ENCODE measurements at places on chromosomes 1 and 21.

GRCh38 chr1:34829250-34829649, 30.3 kb downstream of the SMIM12 start:
- no peak for DNase-seq

- DNase-seq = peak; percentile 9
Measured at GRCh38 chr1:228940926-228941325, 205.6 kb downstream of the RHOU start.

DNA sequence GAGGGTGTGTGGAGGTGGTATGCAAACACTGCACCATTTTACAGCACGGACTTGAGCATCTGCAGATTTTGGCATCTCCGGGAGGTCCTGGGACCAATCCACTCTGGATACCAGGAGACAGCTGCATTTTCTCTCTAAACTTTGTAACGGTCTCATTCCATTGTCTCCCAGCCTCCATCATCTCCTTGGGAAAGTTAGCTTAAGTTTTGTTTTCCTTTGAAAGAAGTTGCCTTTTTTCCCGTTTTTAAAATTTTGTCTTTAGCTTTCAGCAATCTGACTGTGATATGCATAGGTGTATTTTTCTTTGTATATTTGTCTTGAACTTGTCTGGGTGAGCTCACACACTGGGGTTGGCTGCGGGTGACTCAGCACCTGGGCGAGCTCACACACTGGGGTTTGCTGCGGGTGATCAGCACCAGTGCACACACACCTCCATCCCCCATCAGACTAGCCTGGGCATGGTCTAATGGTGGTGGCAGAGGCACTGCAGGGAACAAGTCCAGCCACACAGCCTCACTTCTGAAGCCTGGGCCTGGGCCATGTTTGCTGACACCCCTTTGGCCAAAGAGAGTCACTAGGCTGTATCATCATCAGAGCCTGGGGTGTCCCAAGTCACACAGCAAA, 32.1 kb upstream of the COL18A1 start:
- DNase-seq = peak; percentile 63

DNA sequence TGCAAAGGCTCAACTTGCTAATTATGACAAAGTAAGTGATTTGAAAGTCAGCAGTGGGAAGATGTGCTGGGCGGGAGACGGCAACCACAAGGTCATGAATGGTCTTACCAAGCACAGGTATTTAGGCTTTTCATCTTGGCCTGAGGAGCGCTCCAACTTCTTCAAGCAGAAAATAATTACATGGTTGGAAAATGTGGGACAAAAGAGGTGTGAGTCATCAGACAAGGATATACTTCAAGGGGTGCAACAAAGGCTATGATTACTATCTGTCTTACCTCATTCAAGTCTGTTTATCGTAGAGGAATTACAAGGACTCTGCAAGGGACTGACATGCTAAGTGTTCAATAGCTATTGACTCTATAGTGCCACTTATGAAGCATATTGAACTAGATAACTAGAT, 2005.7 kb downstream of the MRPL39 start:
- DNase-seq = no peak

- DNase-seq = peak; percentile 30
Measured at GRCh38 chr1:169550294-169550693, 36.0 kb downstream of the F5 start.

DNA sequence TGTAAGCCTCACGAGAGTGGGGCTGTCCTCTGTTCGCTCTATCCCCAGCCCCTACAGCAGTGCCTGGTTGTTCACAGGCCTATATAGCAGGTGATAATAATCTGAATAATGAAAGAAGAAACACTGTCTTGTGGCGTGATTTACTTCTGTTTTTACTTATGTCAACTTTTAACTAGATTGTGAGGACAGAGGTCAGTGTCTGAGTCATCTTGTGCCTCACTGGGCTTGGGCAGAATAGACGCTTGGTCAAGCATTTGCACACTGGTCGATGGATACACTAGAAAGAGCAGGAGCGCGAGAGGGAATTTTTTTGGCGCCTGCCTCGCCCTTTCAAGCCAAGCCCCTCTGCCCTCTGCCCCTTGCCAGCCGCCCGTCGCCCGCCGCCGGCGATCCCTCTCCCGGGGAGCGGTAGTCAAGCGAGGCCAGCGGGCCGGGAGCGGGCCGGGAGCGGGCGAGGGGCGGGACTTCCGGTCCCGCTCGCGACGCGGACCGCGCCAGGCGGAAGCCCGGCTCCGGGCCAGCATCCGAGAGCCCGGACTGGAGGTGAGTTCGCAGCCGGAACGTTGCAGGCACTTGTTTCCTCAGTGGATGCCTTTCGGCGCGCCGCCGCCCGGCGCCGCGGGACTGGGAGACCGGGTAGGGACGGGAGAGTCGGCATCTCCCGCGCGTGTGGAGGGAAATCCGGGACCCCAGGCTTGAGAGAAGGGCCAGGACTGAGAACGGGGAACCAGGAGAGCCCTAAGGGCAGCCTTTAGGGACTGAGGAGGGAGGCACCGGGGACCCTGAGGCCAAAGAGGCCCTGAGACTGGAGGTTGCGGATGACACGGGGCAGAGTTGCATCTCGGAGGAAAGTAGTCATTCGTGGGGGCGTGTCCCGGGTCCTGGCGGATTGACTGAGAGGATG, at the start of gene DISP1:
Gene DISP1 (plus strand): TSS at position 504 of the 904 bp plus-strand sequence. CDS start 127,785 bp downstream, outside the sequence.
- peak; percentile 81 for DNase-seq

DNA sequence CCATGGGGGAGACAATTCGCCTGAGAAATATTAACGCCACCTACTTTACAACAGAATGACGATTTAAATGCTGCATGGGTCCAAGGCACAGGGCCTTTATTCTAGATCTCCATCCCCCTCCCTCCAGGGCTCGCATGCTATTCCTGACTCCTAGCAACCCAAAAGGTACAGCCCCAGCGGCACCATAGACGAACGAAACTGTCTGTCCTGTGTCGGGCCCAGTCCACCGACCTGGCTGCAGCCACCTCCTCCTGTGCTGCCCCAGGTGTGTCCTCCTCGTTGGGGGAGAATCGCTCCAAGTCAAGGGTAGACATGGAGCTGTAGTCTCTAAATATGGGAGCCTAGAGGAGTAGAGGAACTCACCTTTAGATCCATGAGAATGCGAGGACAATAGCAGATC, 196.5 kb downstream of the TOMM20 start:
- no peak for DNase-seq

DNA sequence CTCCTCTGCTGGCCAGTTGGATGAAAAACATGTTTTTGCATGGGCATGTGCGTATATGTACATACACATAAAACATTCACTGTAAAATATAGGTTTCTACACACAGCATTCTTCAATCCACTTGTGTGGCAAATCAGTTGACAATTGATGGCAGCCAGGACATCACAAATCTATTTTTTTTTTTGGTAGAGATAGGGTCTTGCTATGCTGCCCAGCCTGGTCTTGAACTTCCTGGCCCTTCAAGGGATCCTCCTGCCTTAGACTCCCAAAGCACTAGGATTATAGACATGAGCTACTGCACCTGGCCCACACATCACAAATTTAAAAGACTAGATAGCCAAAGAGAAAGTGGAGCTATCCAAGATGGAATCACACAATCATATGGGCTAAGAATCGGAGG, 39.6 kb downstream of the ARHGEF11 start:
- no peak for DNase-seq

GRCh38 chr1:7677815-7678214, 93.3 kb upstream of the VAMP3 start:
- DNase-seq = no peak

GRCh38 chr1:238738892-238739291, 647.5 kb upstream of the CHRM3 start:
- DNase-seq = no peak

DNA sequence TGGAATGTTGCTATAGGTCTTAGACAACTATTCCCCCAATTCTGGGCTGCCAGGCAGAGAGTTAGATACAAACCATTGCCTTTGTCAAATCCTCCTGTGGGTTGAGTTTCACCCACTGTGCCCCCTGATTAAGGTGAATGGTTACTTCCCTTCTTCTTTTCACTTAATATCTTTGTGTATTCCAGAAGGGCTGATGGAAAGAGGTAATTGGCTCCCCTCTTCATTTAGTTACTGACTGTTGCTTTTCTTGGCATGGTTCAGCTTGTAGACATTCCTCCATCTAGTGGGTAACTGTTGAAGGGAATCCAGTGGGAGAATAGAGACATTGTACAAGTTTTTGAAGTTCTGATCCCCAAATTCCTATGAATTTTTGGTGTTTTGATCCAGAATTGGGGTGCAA, 43.8 kb upstream of the MACF1 start:
- no peak for DNase-seq

GRCh38 chr21:45413922-45414321, 9.0 kb downstream of the COL18A1 start:
- DNase-seq = no peak

DNA sequence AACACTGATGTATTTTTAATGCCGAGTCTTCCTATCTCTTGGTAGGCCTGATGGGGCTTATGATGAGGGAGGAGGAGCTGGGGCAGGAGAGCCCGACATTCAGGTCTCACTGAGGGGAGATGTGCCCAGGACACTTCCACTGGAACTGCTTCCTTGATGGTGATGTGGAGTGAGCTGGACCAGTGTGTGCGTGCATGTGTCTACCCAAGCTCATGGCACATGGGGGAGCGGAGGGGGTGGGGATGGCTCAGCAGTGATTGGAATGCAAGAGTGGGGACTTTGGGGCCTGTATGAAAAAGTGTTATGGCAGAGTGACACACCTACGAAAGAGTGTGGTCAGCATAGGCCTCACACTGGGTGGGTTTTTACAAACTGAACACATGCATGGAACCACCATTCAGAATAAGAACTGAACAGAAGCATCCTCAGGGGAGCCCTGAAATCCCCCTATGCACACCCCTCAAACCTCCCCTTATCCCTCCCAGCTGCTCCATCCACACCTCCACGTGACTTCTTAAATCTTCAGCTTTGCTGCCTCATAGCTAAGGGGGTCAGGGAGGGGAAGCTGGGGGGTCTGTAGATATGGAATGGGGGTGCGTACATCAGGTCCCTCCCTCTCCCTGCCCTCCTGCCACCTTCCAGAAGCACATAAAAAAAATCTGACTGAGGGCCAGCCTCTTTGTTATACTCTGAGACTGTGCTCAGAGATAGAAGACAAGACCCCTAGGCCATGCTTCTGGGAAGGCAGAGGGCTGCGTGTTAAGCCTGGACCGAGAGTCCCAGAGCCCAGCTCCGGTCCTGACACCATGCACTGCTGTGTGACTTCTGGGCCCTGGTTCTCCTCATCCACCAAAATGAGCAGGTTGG, 11.6 kb downstream of the IL6R start:
- no peak for DNase-seq

GRCh38 chr1:74623716-74624115, 49.9 kb downstream of the ERICH3 start:
- DNase-seq = no peak

DNA sequence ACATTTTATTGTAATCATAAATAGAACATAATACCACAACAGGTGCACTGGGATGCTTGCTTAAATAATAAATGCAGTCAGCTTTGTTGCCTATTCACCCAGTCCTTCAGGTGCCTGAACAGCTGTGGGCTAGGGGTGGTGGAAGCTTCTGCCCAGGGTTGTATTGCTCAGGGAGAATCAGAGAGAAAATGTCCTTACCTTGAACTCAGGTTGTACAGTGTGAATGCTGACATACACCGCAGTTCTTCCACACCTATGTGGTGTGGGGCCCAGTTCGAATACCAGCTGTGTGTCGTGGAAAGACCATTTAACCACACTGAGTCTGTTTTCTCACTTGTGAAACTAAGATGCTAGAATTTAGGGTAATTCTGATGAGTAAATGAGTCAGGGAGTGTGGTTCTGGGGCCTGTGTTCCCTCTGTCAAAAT, 115.7 kb upstream of the ATP1A1 start:
- no peak for DNase-seq

DNA sequence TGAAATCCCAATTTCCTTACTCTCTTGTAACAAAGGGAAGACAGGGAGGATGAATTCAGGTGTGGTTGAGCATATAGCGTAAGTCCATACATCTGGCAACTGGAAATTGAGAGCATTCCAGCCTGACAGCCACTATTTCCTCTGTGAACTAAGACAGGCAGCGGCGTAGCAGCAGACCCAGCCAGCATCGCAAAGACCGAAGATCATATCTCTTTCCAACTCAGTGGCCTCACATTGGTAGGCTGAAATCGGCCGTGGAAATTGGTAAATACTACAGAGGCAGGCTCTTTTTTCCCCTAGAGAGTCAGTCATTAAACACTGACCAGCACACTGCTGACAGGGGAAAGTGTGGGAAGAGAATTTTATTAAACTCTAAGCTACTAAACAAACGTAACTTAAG, 43.4 kb downstream of the TARBP1 start:
- no peak for DNase-seq

DNA sequence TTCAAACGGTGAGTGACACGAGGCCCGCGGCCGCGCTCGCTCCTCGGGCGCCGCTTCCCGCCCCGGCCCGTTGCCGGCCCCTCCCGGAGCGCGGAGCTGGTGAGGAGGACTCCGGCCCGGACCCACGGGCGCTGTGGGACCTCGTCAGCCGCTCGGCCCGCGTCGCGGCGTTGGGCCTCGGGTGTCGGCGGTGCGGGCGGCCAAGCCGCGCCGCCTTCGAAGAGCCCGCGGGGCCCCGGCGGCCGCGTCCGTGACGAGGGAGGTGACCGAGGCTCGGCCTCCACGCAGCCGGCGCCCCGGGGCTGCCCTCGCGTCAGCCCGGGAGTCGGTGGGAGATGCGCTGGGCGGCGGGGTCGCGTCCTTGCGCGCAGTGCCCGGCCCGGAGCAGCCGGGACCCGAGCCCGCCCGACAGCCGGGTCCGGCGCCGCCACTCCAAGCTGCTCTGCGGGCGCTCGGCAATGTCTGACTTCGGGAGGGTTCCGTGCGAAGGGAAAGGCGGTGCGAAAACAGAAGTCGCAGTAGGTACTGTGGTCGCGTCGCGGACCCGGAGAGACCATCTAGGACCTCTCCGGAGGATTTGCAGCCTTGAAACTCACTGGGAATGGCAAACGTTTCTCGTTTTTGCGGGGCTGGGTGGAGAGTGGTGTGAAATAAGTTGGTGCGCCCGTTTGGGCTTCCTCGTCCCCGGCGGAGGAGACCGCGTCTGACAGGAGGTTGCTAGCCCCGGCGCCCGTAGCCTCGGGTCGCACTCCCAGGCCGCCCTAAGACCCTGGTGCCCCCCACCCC, 829 bp downstream of the SPEN start:
- peak; percentile 37 for DNase-seq

- DNase-seq = no peak
Measured at GRCh38 chr1:156928043-156928602, 7.7 kb downstream of the LRRC71 start.

DNA sequence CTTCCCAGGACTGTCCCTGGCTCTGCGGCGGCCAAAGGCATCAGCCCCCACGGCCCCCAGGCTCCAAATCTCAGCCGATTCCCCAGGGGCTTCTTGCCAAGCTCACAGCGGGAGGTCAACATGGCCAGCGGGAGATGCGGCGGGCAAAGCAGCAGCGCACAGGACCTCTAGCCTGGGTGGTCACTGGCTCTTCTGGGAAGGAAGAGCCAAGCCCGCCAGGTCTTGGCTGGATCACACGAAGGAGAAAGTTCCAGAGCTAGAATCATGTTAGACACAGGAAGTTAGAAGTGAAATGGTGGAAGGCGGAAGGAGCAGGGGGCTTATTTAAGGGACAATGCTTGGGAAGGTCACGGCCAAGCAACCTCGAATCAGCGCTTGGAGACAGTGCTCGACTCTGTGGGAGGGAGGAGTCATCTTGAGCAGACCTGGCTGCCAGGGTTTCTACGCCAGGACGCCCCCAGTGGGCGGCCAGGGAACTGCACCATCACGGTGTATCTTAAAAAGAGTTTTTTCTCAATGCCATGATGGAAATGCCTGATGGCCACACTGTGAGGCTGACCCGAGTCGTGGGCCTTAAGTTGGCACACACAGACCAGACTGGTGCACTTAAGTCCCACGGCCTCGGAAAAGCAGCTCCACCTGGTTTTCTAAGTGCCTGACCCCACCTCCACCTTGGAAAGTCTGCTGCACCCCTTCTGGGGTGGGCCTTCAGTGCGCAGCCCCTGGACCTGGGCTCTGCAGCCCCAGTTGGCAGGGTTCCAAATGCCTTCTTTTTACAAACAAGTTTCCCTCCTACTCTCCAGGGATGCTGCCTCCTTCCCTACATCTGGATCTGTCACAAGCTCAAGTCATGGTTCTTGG, 29.3 kb downstream of the SLC66A1 start:
- DNase-seq = peak; percentile 60
